Activated CD4-positive, alpha-beta memory T cell treated with anti-CD3 and anti-CD28 coated beads for 36 hours (primary cell): ENCODE measurements at places on chromosomes 1 and 21. TPM values are rescaled to one million over a fixed set of nuclear protein-coding genes. Genes with fewer than 3 reads are reported as not detected.

The FABP3 gene
- total RNA-seq: not detected

The MRAP gene
- total RNA-seq: not detected

The HIVEP3 gene
- 25.3 TPM for total RNA-seq

The LRRC71 gene
- total RNA-seq: not detected

The TSSK3 gene
- 0.69 TPM for total RNA-seq

DNA sequence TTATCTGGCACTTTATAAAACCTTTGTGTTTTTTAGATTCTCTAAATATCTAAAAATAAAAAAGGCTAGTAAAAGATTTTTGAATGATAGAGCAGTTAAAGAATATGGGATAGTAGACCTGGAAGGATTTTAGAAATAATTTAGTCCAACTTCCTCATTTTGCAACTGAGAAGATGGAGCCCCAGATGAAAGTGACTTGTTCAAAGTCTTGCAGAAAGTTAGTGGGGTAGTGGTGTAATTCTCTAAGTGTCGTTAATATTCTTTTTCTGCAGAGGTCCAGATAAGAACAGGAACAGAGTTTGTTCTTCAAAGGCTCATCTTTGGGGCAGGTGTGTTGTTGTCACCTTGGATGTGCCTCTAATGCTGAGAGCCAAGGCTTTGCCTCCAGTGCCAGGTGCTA is 159.5 kb downstream of the DISC1 start:
- H3K27me3 ChIP-seq: no peaks in the 10 kb centered on the region
- H3K27ac ChIP-seq: no peak overlapping the region
- DNase-seq: no peak
- peaks cover 1% of the 10 kb centered on the region for H3K36me3 ChIP-seq

DNA sequence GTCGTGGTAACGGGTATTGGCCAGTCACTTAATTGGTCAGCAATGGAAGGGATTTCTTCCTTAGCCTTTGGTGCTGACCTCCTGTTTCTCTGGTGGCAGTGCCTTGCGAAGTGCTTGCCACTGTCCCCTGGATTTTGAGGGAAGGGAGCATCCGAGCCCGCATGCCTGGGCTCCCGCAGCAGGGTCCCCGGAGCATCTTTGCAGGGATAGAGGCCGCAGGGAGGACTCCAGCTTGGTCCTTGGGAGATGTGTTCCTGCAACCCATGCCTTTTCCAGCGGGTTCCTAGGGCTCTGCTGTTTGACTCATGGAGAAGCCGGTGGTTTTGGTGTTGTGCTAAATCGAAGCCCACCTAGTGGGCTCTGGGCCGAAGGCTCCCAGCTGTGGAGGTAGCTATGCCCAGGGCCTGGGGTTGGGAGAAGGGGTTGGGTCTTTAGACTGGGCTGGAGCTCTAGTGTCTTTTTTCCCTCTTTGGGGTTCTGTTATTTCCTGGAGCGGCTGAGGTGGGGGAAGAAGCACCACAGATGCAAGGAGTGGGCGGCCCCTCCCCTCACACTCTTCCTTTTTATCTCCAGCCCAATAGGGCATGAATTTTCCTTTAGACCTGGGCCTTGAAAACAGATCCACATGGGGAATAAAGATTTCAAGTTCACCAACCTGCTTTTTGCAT is 39.0 kb downstream of the PIK3CD start:
- H3K4me3 ChIP-seq: peak overlapping the region; percentile 71
- DNase-seq: no peak
- H3K27me3 ChIP-seq: no peaks in the 10 kb centered on the region
- H3K4me1 ChIP-seq: peaks cover 70% of the 10 kb centered on the region
- H3K36me3 ChIP-seq: peaks cover 22% of the 10 kb centered on the region
- peak overlapping the region; percentile 63 for H3K27ac ChIP-seq

DNA sequence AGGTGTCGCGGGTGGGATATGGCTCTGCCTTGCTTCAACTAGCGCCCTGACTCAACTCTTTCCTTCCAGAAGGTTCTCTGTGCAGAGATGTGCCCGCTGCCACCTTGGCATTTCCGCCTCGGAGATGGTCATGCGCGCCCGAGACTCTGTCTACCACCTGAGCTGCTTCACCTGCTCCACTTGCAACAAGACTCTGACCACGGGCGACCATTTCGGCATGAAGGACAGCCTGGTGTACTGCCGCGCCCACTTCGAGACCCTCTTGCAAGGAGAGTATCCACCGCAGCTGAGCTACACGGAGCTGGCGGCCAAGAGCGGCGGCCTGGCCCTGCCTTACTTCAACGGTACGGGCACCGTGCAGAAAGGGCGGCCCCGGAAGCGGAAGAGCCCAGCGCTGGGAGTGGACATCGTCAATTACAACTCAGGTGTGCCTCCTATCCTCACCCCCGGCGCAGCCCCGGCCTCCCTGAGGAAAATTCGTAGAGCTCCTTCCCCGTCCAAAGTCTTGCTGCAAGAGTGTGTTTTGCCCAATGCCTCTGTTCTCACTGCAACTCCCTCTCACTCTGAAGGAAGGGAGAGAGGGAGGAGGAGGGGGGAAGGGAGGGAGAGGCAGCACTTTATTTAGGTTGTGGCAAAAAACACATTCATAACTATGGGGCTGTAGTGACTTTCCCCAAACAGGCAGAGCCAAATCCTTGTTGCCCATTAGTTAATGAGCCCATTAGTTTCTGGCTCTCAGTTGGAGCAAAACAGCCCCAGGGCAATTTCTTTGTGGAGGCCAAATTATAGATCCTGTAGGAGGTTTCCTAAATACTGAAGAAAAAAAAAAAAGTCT is 4.3 kb downstream of the LHX9 start:
- H3K4me1 ChIP-seq: peaks cover 44% of the 10 kb centered on the region
- no peak overlapping the region for H3K27ac ChIP-seq
- no peak for DNase-seq
- H3K36me3 ChIP-seq: no peaks in the 10 kb centered on the region

GRCh38 chr1:46246548-46247435 is 771 bp upstream of the RAD54L start:
- H3K27ac ChIP-seq: peak overlapping the region; percentile 86
- peak overlapping the region; percentile 95 for H3K4me3 ChIP-seq
- H3K4me1 ChIP-seq: peaks cover 22% of the 10 kb centered on the region
- H3K36me3 ChIP-seq: peaks cover 27% of the 10 kb centered on the region
- peak; percentile 82 for DNase-seq
- H3K27me3 ChIP-seq: no peaks in the 10 kb centered on the region

GRCh38 chr1:91499904-91500755 is 521 bp upstream of the CDC7 start:
- no peaks in the 10 kb centered on the region for H3K27me3 ChIP-seq
- DNase-seq: no peak
- no peak overlapping the region for H3K27ac ChIP-seq
- H3K36me3 ChIP-seq: peaks cover 16% of the 10 kb centered on the region

DNA sequence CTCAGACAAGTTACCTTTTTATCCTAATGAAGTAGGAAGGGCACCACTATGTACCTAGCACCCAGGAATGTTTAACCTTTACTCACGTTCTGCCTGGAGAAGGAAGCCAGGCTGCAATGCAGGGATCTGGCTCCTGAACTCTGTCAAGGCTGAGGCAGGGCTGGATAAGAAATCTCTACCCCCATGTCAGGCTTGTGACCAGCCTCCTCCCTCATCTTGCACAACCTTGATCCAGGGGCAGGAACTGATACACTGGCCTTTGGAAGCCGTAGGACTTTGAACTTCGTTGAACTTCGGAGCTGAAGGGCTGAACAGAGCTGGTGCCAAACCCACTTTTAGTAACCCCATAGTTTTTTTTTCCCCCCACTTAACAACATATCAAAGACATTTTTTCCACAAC is 8.0 kb upstream of the AKR1A1 start:
- DNase-seq: no peak
- H3K27ac ChIP-seq: peak overlapping the region; percentile 62
- no peaks in the 10 kb centered on the region for H3K36me3 ChIP-seq
- H3K4me3 ChIP-seq: no peak overlapping the region
- peaks cover 26% of the 10 kb centered on the region for H3K4me1 ChIP-seq

DNA sequence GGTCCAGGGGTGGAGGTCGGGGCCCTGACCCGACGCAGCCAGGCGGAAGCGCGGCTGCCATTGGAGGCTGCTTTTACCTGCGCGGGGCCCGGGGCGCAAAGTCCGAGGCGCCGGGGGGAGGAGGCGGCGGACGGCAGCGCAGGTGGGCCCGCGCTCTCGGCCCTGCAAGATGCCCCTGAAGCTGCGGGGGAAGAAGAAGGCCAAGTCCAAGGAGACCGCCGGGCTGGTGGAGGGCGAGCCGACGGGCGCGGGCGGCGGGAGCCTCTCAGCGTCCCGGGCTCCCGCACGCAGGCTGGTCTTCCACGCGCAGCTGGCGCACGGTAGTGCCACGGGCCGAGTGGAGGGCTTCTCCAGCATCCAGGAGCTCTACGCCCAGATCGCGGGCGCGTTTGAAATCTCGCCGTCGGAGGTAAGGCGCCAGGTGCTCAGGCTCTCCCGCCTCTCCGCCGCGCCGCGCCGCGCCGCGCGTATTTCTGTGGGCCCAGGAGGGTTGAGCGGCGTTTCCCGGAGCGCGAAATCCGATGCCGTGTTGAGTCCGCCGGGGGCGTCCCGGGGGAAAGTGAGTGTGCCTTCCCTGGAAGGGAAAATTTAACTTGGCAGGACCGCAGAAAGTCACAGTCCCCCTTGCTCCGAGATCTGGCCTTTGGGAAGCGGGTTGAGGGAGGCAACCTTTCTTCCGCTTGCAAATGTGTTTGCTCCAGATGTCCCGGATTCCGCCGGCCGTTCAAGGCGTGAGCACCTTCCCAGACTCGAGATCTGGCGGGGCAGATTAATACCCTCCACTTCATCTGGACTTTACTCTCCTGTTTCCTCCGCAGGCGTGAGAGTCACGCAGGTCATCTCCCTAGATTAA is at the start of gene GIPC2:
Gene GIPC2, plus strand, starts transcription at position 41 of the 853 bp plus-strand sequence. Its CDS starts 129 bp downstream, at position 170.
- peaks cover 24% of the 10 kb centered on the region for H3K4me1 ChIP-seq
- peak within 1 kb of the TSS; percentile 74 for H3K4me3 ChIP-seq
- no peaks in the 10 kb centered on the region for H3K36me3 ChIP-seq
- DNase-seq: peak; percentile 51
- H3K27me3 ChIP-seq: peaks cover 51% of the 10 kb centered on the region

DNA sequence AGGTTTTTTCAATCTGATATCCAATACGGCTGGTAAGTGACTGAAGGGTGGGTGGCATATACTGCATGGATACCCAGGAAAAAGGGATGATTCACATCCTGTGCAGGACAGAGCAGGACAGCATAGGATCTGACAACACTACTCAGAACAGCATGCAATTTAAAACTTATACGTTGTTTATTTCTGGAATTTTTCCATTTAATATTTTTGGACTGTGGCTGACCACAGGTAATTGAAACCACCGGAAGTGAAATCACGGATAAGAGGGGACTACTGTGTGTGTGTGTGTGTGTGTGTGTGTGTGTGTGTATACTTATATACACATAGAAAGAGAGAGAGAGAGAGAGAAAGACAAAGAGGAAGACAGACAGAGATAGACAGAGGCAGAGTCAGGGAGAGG is 23.0 kb downstream of the ERICH3 start:
- no peaks in the 10 kb centered on the region for H3K4me1 ChIP-seq
- no peak overlapping the region for H3K4me3 ChIP-seq
- H3K27ac ChIP-seq: no peak overlapping the region
- H3K27me3 ChIP-seq: peaks cover 3% of the 10 kb centered on the region
- no peak for DNase-seq
- H3K36me3 ChIP-seq: no peaks in the 10 kb centered on the region

DNA sequence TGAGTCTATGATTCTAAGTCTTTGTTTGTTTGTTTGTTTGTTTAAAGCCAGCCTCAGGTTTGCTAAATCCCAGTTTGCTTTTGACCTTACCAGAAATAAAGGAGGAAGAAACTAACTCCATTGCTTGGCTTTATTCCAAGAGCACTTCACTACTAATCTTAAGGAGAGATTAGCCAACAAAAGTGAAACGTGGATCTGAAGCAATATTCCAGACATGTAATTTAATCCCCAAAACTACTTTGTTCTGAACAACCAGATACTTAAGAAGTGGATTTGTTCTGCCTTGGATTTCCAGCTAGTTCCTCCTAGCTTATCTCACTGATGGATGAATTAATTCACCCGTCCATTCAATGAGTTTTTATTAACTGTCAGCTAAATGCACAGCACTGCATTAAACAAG is 15.9 kb upstream of the CEP350 start:
- H3K27me3 ChIP-seq: no peaks in the 10 kb centered on the region
- no peak overlapping the region for H3K27ac ChIP-seq
- H3K4me3 ChIP-seq: no peak overlapping the region
- H3K4me1 ChIP-seq: no peaks in the 10 kb centered on the region

- H3K27me3 ChIP-seq: no peaks in the 10 kb centered on the region
- no peak overlapping the region for H3K4me3 ChIP-seq
Observed at GRCh38 chr1:169900571-169900970, 6.9 kb upstream of the SCYL3 start.

DNA sequence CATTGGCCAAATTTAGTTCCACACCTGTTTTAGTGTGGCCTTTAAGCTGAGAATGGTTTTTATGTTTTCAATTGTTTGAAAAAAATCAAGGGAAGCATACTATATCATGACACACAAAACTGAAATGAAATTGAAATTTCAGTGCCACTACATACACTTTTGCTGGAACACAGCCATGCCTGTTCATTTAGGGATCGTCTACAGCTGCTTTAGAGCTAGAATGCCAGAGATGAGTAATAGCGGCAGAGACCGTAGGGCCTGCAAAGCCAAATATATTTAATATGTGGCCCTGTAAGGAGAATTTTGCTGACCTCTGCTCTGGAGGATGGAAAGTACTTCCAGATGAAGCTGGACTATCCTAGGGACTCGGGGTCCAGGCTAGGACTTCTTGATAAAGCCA is 62.5 kb upstream of the LYST start:
- no peaks in the 10 kb centered on the region for H3K27me3 ChIP-seq
- H3K36me3 ChIP-seq: no peaks in the 10 kb centered on the region
- no peak overlapping the region for H3K27ac ChIP-seq
- no peak for DNase-seq
- peaks cover 11% of the 10 kb centered on the region for H3K4me1 ChIP-seq

GRCh38 chr1:155316922-155317321 is 3.8 kb upstream of the RUSC1 start:
- no peak overlapping the region for H3K4me3 ChIP-seq
- H3K36me3 ChIP-seq: peaks cover 53% of the 10 kb centered on the region
- no peak for DNase-seq
- peaks cover 31% of the 10 kb centered on the region for H3K4me1 ChIP-seq

- H3K27ac ChIP-seq: no peak overlapping the region
- H3K27me3 ChIP-seq: no peaks in the 10 kb centered on the region
- peaks cover 35% of the 10 kb centered on the region for H3K36me3 ChIP-seq
- DNase-seq: no peak
Observed at GRCh38 chr1:186330758-186331157, 44.3 kb downstream of the TPR start.

DNA sequence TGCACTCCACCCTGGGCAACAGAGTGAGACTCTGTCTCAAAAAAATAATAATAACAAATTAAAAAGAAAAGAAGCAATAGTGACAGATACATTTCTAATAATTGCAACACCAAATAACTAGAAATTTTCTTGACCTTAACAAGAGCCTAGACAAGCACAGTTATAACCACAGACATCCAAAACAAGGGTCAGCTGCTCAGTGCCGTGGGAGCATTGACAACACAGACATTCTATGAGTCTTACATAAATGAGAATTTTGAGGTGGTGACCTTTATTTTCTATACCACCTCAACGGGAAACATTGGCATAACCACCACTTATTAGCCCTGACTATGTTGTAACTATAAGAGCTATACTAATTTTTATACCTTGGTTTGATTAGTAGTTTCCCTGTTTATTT is 156.1 kb downstream of the NR5A2 start:
- H3K27ac ChIP-seq: no peak overlapping the region
- peaks cover 3% of the 10 kb centered on the region for H3K4me1 ChIP-seq
- H3K36me3 ChIP-seq: no peaks in the 10 kb centered on the region
- no peak for DNase-seq
- no peak overlapping the region for H3K4me3 ChIP-seq

- DNase-seq: no peak
- H3K27me3 ChIP-seq: peaks cover 5% of the 10 kb centered on the region
- peaks cover 49% of the 10 kb centered on the region for H3K36me3 ChIP-seq
- peaks cover 50% of the 10 kb centered on the region for H3K4me1 ChIP-seq
Observed at GRCh38 chr21:34885125-34885524, 164.0 kb downstream of the RUNX1 start.
